CD4-positive, alpha-beta T cell treated with Interleukin-6 at 100 ng/mL for 8 hours (primary cell): ENCODE measurements at places on chromosomes 7 and 10.

DNA sequence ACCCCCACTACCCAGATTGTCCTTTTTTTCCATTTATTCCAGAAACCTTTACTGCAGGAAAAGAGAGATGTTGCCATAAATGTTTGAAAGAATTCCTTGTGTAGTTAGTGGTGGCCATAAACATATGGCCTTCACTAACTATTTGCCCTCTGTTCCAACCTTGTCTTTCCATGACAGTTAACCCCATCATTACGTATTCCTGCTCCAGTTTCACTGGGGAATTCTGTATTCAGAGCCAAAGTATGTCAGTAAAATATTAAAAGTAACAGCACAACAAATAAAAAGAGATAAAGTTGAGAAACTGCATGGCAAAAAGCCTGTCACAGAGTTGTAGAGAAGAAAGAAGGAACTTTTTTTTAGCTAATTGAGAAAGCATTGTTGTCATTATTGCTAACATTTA lies 261.3 kb downstream of the BICC1 start:
- no peak for DNase-seq

- no peak for DNase-seq
These were observed 31.5 kb downstream of the CUL1 start for GRCh38 chr7:148729984-148730733.

GRCh38 chr7:115988401-115988800 lies 42.2 kb downstream of the TFEC start:
- no peak for DNase-seq

DNA sequence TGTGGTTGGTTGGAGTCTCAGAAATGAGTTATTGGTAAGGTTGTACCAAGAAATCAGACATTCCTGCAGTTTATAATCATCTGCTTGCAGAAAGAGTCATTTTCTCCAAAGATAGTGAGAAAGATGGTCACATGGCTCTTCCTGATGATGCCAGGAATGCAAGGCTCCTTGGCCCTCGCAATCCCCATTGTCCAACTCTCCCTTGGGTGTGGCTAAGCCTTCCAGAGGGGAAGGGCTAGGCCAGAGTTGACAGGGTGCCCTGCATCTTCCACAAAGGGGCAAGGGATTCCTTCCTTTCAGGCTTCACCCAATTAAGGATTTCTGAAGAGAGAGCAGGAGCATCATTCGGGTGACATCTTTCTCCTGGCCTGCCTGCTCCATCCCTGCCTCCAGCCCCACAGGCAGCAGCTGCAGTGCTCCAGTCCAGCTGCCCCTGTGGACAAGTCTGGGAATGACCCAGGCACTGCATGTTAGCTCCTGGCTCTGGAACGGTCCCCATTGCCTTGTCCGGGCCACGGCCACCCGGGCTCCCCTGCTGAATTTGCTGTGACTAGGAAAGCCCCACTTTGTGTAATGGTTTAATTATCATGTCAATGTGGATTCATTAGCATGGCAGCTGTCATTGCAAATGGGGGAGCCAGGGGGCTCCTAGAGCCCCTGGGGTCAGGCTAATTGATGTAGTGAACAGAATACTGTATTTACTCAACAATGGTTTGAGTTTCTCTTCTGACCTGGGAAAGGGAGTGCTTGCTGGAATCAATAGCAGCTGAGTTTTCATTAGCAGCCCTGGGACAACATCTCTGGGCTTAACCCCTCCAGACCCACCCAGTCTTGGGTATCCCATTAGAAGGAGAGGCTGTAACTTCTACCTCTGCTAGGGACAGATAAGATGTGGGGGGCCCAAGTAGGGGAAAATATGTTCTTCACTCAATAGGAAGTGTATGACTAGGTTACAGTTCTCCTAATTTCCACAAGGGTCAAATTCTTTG lies 112.6 kb upstream of the TBX20 start:
- no peak for DNase-seq

GRCh38 chr7:22781230-22781711 lies 41.4 kb downstream of the TOMM7 start:
- DNase-seq = no peak

DNA sequence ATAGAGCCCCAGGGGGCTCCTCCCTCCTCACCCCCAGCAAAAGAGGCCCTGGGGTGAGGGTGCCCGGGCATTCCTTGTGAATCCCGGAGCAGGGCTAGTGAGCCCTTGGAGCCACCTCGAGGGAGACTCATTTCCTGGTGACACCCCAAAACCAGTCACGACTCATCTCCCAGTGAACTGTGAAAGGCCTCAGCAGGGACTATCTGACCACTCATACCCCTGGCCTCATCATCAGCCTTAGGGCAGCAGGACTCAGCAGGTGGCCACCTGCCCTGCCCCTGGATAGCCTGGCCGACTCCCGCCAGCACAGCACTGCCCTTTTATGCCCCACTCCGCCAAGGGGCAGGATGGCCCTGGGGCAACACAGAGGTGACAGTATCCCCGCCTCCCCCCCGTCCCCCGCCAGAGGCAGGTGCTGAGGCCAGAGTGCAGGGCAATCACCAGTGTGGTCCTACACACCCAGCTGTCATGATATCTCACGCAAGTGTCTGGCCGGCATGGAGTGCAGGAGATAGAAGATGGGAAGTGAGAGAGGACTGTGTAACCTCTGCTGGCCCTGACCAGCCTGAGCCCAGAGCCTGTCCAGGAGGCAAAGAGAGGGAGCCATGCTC lies 3.2 kb downstream of the SNCG start:
- no peak for DNase-seq

- no peak for DNase-seq
These were observed 163.3 kb upstream of the RHEB start for GRCh38 chr7:151682831-151683614.

GRCh38 chr10:124291001-124291701 lies 127.6 kb downstream of the OAT start:
- no peak for DNase-seq

DNA sequence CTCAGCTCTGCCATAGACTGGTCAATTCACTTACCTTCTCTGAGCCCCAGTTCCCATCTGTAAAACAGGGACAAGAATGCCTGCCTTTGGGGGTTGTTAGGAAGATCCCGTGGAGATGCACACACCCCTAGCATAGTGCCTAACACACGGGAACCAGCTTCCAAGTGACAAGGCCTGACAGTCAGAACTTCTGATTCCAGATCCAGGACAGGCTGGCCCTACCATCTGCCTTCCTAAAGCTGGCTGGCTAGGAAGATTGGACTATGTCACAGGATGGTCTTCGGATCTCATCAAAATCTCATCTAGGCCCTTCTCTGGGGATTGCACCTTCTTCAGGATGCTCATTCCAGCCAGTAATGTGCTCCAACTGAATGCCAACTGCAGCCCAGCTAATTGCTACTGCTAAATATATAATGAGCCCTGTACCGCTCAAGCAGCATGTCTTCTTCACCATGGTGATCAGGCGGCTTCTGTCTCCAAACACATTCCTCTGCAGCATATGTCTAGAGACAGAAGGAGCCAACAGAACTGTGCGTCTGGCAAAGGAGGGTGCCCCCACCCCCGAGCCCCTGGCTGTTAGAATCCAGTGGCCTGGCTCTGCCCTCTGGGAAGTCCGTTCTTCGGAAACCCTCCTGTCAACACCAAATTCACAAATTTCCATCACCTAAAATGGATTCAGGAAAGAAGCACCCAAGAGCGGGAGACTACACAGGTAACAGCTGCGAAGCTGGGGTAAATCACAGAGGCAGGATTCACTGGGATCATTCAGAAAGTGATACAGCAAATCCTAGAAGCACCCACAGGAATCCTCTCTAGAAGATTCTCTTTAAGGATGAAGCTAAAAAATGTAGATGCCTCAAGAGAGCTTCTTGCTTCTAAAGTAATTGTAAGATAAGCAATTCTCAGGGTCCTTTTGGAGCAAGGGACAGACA lies 142.1 kb upstream of the EEPD1 start:
- DNase-seq = no peak

- no peak for DNase-seq
These were observed 172.1 kb downstream of the CELF2 start for GRCh38 chr10:11189582-11190376.

- no peak for DNase-seq
These were observed 5.5 kb downstream of the SMARCD3 start for GRCh38 chr7:151243045-151243349.

- DNase-seq = no peak
These were observed 15.6 kb upstream of the KLF6 start for GRCh38 chr10:3800586-3800985.

DNA sequence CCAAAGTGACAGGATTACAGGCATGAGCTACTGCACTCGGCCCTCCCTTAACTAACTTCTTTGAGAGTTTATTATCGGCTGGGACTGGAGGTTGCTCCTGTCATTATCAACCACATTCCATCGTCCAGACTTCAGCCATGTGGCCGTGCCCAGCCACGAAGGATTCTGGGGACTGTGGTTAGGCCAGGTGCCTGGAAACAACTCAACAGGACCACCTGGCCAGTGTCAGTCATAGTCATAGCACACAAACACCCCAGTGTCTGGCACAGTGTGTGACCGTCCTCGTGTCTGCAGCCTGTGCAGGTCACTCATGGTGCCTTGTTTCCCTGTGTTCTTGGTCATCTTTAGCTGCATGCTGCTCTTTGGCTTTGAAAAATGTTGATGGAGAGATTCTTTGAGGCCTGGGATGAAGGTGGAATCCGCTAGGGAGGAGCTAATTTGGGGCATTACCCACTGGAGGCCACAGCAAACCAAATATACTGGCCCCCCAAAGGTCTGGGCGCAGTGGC lies 12.7 kb upstream of the AMZ1 start:
- no peak for DNase-seq
